ENCODE measurements at places on chromosomes 3 and 15.

- no peak for DNase-seq
Observed at GRCh38 chr3:9316881-9317361, 45.9 kb upstream of the THUMPD3 start.

GRCh38 chr3:104584682-104585081 lies 782.0 kb upstream of the ALCAM start:
- DNase-seq, result no peak

- DNase-seq, result no peak
Observed at GRCh38 chr15:88841236-88841635, 38.0 kb downstream of the ACAN start.

GRCh38 chr3:158789592-158789991 lies 12.3 kb upstream of the MFSD1 start:
- DNase-seq, result no peak

GRCh38 chr15:29220852-29221251 lies 48.8 kb downstream of the NSMCE3 start:
- no peak for DNase-seq

- DNase-seq, result no peak
Observed at GRCh38 chr3:53243165-53243564, 12.7 kb downstream of the TKT start.

- DNase-seq, result no peak
Observed at GRCh38 chr15:78394981-78395616, 42.9 kb upstream of the IREB2 start.

DNA sequence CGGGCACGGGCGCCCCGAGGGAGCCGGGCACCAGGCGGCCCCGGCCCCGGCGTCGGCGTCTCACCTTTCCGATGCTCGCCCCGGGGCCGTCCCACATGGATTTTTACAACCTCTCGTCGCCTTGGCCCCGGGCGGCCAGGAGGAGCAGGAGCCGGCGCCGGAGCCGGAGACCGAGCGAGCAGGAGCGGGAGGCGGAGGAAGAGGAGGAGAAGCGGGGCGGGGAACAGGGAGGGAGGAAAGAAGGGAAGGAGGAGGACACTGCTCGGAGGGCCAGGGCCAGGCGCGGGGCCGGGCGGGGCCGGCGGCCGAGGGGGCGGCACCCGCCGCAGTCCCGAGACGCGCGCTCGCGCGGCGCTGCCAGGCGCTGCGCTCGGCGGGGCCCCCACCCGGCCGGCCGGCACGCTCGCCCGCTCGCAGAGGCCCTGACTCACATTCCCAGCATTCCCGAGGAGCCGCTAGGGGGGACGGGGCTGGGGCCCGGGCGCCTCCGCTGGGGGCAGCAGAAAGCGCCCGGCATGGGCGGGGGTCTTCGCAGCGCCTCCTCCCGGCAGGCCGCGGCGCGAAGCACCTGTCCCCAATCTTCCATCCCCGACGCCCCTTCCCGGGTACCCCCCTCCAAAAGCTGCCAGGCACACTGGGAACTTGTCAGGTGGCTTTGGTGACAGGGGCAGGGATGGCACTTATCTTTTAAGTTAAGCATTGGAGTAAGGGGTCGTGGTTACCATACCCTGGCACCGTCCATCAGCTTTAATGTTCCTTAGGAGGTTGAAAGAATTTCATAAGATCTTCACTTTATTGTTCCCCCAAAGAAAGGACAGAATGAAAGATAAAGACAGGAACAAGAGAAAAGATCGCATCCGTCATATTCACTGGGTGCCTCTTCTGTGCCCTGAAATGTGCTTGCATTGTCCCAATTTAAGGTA lies at the start of gene ERC2:
Gene ERC2, minus strand, starts transcription at position 284 of the 923 bp plus-strand sequence.
- DNase-seq, result no peak

DNA sequence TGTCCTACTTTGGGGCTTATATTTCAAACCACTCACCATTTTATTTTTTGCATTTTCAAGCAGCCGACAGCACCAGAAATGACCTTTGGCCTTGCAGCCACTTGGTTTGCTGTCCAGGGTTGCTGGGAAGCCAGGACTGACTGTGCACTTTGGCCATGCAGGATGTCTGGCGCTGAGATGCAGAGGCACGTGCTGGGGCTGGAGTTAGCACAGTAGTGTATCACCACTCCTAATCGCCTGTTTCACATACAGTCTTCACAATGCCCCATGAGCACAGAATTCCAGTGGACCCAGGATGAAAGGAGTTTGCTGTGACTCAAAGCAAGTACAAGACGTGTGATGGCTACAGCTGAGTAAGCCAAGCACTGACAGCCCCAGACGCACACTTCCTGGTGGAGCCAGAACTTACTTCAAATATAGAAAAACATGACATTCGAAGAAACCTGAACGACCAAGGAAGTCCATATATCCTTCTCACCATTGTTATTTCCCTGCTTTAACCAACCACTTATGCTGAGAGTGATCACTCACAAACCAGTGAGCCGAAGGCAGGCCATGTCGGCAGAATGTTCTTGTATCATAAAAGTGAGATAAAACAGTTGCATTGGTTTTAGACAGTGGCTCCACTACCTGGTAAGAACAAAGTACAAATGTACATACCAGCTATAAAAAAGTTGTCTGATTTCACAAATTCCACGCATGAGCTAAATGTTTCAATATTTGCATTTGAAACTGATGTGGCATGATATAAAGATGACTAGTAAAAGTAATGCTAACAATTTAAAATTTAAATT lies 16.0 kb downstream of the OCA2 start:
- no peak for DNase-seq

DNA sequence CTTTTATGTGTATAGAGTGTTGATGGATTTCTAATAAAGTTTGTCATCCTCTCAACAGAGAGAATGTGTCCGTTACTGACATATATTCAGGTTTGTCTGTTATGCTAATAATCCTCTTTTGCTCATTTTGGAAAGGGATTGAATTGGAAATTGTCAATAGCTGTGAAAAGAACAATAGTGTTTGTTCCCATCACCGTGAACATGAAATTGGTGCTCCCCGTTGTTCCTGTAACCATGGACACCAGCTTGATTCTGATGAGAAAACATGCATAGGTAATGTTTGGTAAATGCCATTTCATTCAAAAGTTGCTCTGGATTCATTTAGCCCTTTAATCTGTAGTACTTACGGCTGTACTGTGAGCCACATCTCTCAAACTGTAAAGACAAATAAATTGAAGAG lies 707.0 kb upstream of the GOLIM4 start:
- DNase-seq, result no peak

GRCh38 chr3:126910231-126910630 lies 72.7 kb upstream of the PLXNA1 start:
- DNase-seq, result no peak

DNA sequence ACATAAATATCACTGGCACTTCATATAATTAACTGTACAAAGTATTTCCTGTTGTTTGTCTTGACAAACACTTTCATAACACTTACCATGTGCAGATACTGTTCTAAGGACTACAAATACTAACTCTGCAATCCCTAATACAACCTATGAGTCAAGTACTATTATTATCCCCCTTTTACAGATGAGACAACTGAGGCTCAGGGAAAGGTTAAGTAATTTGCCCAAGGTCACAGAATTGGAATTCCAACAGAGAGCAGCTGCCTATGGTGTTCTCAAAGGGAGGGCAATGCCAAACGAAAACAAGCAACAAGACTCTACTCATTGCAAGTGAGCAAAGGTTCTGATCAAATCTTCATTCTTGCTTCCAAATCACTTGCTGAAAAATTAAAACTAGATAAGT lies 85.9 kb downstream of the MAGI1 start:
- no peak for DNase-seq

GRCh38 chr15:99976000-99976399 lies 242.8 kb upstream of the LYSMD4 start:
- DNase-seq, result no peak

- DNase-seq, result no peak
Observed at GRCh38 chr15:75483961-75484360, 32.5 kb upstream of the SIN3A start.

DNA sequence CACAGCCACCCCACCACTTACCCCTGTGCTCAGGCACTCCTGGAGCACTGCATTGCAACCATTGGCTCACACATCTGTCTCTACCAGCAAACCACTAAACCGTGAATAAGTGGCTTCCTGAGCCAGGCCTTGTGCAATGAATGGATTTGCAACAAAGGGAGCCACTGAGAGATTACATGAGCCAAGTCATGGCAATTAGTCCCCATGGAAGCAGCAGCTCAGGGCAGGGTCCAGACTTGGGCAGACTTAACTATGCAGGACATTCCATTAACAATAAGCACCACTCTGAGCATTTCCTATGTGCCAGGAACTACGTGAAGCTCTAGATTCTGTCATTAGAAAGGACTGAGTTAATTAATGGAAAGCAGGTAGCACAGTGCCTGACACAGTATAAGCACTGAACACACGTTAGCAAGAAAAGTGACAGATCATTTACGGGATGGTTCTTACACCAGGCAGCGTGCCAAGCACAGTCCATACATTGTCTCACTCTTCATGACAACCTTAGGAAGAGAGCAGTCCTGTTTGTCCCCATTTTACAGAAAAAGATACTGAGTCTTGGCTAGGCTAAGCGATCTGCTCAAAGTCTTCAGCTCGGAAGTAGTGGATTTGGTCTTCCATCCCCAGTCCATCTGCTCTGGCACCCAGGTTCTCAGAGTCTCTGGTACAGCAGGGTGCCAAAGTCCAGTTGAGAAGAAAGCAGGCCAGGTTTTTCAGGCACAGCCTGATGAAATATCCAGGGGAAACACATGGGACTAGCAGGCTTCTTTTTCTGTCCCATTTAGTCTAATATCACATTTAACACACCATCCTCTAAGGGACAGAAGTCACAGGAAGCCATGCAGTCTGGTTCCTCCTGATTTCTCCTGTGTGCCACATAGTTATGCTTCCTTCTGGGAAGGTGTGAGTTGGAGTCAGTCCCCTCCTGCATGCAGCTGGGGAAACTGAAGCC lies 44.1 kb downstream of the LIPC start:
- no peak for DNase-seq

DNA sequence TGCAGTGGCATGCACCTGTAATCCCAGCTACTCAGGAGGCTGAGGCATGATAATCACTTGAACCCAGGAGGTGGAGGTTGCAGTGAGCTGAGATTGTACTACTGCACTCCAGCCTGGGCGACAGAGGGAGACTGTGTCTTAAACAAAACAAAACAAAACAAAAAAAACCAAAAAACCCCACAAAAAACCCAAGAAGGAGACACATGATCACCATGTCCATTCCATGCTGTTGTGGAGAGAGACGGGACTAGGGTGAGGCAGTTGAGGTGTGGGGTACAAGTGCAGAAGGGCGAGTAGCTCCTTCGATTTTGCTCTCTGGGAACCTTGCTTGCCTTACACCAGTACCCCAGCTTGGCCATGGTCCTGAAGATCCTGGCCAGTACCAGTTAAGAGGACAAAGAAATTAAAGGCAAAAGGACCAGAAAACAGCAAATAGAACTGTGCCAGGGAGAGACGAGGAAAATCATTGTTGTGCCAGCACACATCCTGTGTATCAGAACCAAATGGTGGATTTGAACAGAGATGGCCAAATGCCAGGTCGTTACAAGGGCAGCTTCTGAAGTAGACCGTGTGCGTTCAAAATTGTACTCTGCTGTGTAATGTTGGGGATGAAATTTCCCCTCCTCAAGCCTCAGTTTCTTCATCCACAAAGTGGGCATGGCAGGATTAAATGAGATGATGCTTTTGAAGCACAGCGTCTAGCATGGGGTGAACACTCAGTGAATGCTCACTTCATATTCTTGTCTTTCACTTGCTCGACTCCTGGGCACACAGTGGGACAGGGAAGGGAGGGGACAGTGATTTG lies 42.9 kb upstream of the CTSH start:
- no peak for DNase-seq

DNA sequence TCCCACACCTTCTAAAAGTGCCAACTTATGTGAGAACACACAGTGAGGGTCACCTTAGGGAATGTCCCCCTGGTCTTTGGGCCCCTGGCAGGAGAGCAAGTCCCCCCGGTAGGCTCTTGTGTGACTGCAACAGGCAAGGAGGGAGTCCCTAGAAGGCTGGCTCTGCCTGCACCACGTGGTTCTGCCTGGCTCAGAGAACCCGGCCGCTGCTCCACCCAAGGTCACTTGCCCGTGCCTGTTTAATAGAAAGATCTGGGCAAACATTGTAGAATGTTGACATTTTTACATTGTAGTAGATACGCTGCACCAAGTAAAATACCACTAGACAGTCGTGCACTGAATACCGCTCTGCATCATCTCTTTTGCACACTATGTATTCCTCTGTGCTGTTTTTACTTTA lies 21.9 kb downstream of the GABRA5 start:
- DNase-seq, result no peak

GRCh38 chr3:193790086-193790990 lies 197.3 kb downstream of the OPA1 start:
- DNase-seq, result no peak

GRCh38 chr3:102457644-102458043 lies 22.8 kb downstream of the ZPLD1 start:
- no peak for DNase-seq

GRCh38 chr15:75176396-75176761 lies 25.3 kb upstream of the C15orf39 start:
- DNase-seq, result no peak

DNA sequence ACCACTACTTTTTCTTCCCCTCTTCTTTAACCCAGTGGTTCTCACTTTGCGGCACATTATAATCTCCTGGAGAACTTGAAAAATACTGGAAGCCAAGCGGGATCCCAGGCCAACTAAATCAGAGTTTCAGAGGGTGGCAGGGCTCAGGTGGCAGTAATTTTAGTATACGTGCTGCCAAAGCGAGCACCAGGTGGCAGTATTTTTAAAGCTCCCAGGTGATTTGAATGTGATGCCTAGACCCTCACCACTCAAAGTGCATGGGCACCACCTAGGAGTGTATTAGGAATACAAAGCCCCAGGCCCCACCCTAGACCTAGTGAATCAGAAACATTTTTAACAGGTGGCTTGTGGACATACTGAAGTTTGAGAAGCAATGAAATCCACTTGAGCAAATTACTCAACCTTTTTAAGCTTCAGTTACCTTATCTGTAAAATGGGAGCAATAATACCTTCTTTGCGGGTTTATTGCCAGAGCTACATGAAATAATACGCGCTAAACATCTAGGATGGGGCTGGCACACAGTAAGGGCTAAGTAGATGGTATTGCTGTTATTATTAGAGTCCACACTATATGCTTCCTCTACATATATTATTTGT lies 8.3 kb downstream of the B3GALNT1 start:
- no peak for DNase-seq

Data from stimulated activated CD8-positive, alpha-beta memory T cell treated with anti-CD3 and anti-CD28 coated beads, Interleukin-12 subunit alpha, Interleukin-12 subunit beta, amount 100 ng/mL, for 4 hours (primary cell).